ENCODE measurements at places on chromosomes 6 and 20.

DNA sequence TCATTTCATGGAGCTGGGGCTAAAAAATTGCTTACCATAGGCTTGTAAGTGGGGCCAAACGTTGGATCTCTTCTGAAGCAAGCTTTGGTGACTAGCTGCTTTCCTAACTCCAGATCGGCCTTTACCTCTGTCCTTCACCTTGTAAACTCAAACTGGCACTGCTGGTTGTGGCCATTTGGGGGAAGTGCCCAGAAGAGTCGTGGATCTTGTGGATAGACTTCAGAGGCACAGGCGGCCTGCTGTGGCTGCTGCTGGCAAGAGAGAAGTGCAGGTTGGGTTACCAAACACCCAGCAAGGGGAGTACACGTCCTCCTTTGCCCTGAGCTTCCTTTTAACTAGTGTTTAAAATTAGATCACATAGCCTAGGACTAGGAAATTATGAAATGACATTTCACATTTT, 36.8 kb upstream of the KLHL31 start:
- H3K36me3 ChIP-seq = no peaks in the 10 kb centered on the region
- no peak overlapping the region for H3K27ac ChIP-seq
- DNase-seq = no peak

- no peaks in the 10 kb centered on the region for H3K27me3 ChIP-seq
- H3K36me3 ChIP-seq = no peaks in the 10 kb centered on the region
- H3K4me1 ChIP-seq = no peaks in the 10 kb centered on the region
- H3K27ac ChIP-seq = no peak overlapping the region
Measured at GRCh38 chr20:13904766-13905165, 85.6 kb downstream of the SEL1L2 start.

DNA sequence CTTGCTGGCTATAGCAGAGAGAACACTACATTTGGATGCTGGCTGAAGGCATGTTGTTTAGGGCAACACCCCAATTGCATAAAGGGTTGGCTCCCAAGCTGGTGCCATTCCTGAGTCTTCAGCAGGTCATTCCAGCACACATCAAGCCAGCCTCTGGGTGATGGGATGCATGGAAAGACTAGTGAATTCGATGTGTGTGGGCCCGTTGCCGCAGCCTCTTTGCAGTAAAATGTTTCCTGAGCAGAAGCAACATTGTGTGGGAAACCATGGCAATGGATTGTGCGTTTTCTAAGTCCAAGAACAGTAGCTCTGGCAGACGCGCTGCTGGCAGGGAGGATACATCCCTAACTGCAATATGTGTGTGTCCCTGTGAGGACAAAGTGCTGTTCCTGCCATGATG, 142.4 kb upstream of the SLC24A3 start:
- H3K27ac ChIP-seq = no peak overlapping the region
- H3K4me3 ChIP-seq = no peak overlapping the region
- no peaks in the 10 kb centered on the region for H3K27me3 ChIP-seq
- DNase-seq = no peak
- H3K4me1 ChIP-seq = no peaks in the 10 kb centered on the region

DNA sequence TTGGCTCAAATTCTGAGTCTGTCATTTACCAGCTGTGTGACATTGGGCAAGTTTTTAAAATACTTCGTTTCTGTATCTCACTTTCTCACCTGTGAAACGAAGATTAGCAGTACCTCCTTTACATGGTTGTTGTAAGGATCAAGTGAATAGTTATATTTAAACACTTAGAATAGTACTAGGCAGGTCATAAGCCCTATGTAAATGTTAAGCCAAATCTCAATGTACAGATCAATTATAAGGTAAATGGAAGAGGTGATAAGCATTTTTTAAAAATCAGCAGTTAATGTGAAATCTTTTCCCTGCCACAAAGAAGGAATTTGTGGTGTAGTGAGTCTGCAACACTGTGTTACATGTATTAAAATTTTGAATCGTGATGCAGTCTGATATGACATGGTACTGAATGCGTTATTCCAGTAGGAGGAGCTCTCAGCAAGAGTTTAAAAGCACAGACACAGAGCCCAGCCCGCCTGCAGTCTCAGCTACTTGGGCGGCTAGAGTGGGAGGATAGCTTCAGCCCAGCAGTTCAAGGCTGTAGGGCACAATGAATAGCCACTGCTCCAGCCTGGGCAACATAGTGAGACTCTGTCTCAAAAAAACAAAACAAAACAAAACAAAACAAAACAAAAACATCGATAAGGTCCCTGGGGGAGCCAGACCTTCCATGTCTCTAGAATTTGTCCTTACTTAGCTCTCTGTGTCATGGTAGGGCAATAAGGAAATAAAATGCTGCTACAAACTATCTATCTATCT, 46.0 kb downstream of the GTF2H5 start:
- no peak for DNase-seq
- H3K4me1 ChIP-seq = no peaks in the 10 kb centered on the region
- H3K27ac ChIP-seq = no peak overlapping the region
- H3K4me3 ChIP-seq = no peak overlapping the region
- no peaks in the 10 kb centered on the region for H3K36me3 ChIP-seq

GRCh38 chr6:2034256-2034655, 211.1 kb downstream of the GMDS start:
- no peak overlapping the region for H3K27ac ChIP-seq
- no peak overlapping the region for H3K4me3 ChIP-seq
- no peak for DNase-seq
- no peaks in the 10 kb centered on the region for H3K36me3 ChIP-seq
- H3K4me1 ChIP-seq = peaks cover 5% of the 10 kb centered on the region

DNA sequence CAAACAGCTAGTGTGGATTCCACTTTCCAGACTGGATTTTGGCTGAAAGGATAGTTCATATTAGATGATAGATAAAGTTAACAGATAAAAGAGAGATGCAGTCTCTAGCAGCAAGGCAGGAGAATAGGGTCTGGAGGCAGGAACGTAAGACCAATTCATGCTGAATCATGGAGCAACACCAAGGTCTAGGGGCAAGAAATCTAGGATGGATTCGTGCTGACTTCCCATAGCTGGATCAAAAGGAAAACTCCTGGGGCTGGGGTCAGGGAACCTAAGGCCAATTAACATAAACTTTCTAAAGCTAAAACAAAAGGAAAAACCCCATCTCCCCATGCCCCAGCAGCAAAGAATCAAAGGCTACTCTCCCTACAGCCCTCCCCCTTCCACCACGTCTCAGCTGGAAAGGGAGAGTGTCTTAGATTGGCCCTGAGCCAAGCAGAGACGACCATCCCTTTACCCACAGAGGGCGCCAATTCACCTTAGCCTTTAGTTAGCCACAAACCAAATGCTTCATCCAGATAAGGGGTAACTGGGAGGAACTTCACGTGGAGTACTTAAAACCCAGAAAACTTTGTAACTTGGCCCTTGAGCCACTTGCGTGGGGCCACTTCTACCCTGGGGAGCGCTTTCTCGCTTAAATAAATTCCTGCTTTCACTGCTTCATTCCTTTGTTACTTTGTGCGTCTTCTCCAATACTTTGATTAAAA, 7.6 kb downstream of the TREM1 start:
- no peaks in the 10 kb centered on the region for H3K36me3 ChIP-seq
- H3K27me3 ChIP-seq = no peaks in the 10 kb centered on the region
- H3K4me3 ChIP-seq = no peak overlapping the region

- H3K27me3 ChIP-seq = no peaks in the 10 kb centered on the region
- DNase-seq = no peak
- no peaks in the 10 kb centered on the region for H3K4me1 ChIP-seq
- peaks cover 10% of the 10 kb centered on the region for H3K36me3 ChIP-seq
- no peak overlapping the region for H3K27ac ChIP-seq
- no peak overlapping the region for H3K4me3 ChIP-seq
Measured at GRCh38 chr6:37840143-37840939, 20.8 kb downstream of the ZFAND3 start.

- DNase-seq = no peak
- H3K36me3 ChIP-seq = no peaks in the 10 kb centered on the region
- no peaks in the 10 kb centered on the region for H3K27me3 ChIP-seq
- no peak overlapping the region for H3K27ac ChIP-seq
- no peak overlapping the region for H3K4me3 ChIP-seq
Measured at GRCh38 chr6:119781365-119781764, 431.8 kb upstream of the MAN1A1 start.

DNA sequence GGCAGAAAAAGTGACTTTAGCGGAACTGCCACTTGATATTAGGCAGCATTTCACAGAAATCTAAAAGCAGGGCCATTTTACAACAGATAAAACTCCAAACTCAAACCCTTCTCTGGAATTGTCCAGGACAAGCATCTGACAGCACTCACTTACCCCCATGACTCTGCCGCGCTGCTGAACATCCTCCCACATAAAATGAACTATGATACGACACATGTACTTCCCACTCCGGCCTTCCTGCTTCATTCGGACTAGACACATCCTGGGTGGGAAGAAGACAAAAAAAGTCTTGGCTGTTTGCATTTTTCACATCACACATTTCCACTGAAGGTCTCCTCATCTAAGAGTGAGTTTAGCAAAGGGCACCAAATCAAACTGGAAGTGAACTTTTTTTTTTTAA, 54.8 kb upstream of the FAM83C start:
- no peak overlapping the region for H3K4me3 ChIP-seq
- H3K4me1 ChIP-seq = no peaks in the 10 kb centered on the region
- DNase-seq = no peak
- no peak overlapping the region for H3K27ac ChIP-seq
- H3K36me3 ChIP-seq = peaks cover 5% of the 10 kb centered on the region
- H3K27me3 ChIP-seq = no peaks in the 10 kb centered on the region
